ENCODE measurements at places on chromosomes 4 and X.

DNA sequence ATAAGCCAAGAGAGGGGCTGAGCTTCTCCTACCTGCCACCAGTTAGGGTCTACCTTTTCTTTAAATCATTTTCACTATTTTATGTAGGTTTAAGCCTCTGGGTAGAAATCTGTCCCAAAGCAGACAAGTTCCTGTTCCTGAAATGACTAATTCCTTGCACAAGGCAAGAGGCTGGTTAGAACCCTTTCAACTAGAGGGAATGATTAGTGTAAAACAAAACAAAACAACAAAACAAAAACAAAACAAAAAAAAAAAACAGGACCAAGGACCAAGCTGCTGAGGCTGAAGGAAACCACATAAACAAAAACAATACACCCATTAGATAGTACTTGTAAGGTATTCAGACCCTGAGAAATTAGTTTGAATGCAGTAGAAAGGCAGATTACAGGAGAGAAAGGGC lies 62.7 kb downstream of the MAML3 start:
- DNase-seq = no peak

GRCh38 chr4:168917138-168917779 lies 92.8 kb downstream of the CBR4 start:
- DNase-seq = peak; percentile 18

- DNase-seq = no peak
Observed at GRCh38 chr4:70994069-70994366, 569 bp downstream of the DCK start.

DNA sequence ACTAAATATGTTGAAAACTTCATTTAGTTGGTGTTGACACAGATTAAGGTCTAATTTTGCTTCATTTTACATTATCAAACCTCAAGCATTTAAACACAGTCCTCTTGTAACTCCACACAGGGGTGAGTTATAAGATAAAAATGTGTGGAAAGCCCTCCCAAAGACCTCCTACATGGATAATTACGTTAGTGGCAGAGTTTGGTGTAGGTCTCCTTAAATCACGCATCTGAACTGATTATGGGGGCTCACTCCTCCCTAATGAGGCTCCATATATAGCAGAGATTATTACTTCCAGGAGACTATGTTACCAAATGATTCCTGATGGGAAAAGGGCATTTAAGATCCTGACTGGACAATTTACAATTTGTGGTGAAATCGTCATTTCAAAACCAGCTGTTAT lies 32.2 kb upstream of the VCX3B start:
- no peak for DNase-seq

DNA sequence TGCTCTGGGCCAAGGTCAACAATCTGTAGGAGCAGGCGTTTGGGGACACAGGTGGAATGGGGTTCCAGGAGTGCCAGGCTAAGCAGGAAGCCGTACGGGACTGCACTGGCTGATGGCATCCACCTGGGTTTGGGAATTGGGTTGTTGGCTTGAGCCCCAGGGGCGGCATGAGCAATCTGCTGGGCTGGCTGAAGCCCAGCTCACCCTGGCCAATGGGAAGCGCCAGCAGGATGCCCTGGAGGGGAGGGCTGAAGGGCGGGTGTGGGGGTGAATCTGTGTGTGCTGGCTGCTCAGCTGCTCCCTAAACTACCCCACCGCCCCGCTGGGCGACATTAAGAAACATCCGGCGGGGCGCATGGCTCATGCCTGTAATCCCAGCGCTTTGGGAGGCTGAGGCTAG lies 8.9 kb upstream of the RGS12 start:
- no peak for DNase-seq

- DNase-seq = no peak
Observed at GRCh38 chr4:16992566-16993225, 94.3 kb upstream of the LDB2 start.

DNA sequence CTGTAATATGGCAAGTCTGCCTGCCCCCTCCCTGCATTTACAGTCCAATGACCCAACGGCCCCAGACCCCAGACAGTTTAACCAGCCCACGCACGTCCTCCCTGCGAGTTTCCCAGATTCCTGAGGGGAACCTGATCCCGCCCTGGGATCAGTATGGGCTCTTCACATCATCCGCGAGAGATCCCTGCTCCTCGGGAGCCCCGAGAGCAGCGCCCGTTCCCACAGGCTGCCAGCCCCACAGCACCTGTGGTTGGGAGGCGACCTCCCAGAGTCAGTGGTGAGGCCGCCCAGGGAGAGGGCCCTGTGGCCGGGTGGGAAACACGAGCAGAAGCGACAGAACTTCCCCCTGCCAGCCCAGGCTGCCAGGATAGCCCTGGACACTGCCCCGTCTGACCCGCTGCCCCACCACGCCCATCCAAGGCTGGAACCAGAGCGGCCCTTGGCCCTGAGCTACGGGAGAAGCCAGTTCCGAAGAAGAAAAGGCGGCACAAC lies 32.8 kb downstream of the TSC22D3 start:
- no peak for DNase-seq

DNA sequence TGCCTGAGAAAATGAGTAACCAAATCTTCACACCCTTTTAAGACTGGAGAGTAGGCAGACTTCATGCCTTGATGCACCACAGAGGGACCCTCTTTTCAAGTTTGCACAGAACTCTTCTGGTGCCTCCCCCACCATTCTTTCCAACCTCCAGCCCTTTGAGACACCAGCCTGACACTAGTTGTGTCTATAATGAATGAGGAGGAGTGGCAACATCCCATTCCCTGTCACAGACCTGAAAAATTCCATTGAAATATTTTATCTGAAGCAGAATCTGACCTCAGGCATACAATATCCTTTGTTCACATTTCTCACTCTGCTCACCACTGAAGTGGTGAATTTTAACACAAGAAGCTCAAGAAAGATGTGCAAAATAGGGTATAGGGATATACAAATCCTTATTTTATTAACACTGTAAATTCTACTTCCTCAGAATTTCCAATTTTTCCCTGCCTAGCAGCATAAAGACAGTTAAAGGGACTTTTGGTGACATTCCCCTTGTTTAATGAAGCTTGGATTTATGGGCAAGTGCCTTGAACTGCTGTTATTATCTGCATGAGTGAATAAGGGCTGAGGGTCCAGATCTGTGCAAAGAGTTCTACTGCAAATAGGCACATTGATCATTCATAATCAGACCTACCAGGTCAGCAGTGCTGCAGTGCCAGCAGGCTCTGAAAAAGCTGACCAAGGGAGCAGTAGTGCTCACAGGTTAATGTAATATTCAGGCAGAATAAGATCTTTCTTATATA lies 149.9 kb upstream of the PAQR3 start:
- no peak for DNase-seq

- no peak for DNase-seq
Observed at GRCh38 chr4:185774845-185775680, 36.9 kb downstream of the SORBS2 start.
